ENCODE measurements at places on chromosomes 3 and 15.

GRCh38 chr3:113212844-113213375 is 1.6 kb downstream of the BOC start:
- no peak for DNase-seq

DNA sequence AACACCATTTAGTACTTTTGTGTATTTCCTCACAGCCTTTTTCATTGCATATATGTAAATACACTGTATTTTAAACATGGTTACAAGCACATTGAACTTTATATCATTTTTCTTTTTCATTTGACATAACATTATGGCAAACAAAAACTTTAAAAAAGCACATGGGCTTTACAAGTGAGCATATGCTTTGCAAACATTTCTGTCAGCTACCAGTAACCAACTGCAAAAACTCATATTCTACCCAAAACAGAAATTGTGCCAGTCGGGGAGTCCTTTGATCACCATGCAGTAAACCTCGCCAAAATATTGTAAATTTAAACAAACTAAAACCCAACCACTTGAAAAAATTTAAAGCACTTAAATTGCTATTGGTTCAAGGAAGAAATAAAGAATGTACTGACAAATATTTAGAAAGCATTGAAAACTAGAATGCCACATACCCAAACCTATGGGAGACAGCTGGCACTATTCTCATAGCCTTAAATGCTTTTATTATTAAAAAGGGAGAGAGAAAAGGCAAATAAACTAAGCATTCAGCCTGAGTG is 24.4 kb downstream of the ZNF710 start:
- DNase-seq = no peak

- no peak for DNase-seq
These were observed 99.3 kb downstream of the LRRK1 start for GRCh38 chr15:101018450-101018849.

DNA sequence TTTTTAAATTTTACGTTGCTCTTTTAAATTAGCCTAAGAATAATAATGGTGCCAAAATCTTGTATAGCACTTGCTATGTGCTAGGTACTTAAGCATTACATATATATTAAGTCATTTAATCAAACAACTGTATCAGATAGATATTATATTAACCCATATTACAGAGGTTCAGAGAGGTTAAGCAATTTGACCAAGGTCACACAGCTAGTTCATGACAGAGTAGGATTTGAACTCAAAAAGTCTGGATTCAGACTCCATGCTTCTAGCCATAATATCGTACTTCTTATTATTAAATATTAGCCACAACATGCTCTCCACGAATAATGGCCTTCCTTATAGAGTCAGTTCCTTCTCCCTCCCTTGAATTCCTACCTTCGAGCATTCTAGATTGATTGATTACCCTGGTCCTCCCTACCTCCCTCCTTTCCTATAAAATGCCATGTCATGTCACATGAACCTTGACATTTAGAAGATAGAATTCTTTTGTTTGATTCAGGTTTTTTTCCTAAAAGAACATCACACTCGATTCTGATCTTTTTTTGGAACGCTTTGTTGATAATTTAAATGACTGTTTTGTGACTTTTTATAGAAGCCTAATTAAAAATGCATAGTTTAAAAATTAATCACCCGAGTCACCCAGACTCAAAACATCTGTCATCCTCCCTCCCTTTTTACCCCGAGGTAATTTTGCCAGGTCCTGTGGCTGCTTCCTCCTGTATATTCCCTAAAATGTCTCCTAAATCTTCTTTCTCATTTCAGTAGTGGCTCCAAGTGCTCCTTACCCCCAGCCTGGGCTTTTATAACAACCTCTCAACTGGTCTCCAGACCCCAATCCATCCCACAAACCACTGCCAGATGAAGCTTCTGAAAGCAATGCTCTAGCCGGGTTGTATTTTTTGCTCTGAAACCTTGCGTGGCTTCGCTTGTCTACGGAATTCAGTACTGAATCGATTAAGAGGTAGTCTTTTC is 8.5 kb upstream of the PSMD6 start:
- DNase-seq = no peak

- no peak for DNase-seq
These were observed 65.9 kb downstream of the CACNA2D3 start for GRCh38 chr3:54188176-54188791.

GRCh38 chr3:177357352-177358090 is 160.2 kb upstream of the TBL1XR1 start:
- no peak for DNase-seq

- DNase-seq = no peak
These were observed 9.6 kb upstream of the NTRK3 start for GRCh38 chr15:88266170-88266569.

DNA sequence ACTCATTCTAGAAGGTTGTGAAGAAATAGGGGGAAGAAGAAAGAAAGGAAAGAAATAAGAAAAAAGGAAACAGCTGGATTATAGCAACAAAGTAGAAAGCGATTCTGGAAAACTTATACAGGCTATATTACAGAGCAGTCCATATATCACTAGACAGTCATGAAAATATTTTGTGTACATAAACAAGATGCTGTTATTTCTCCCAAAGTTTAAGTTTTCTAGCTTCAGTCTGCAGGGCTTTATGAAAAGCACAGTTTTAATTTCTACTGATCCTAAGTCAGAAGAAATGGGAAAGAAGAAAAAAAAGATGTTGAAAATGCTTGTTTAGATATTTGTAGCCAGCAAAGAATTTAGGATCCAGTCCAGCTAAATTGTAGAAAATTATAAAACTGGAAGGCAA is 321.4 kb upstream of the NDN start:
- DNase-seq = no peak

DNA sequence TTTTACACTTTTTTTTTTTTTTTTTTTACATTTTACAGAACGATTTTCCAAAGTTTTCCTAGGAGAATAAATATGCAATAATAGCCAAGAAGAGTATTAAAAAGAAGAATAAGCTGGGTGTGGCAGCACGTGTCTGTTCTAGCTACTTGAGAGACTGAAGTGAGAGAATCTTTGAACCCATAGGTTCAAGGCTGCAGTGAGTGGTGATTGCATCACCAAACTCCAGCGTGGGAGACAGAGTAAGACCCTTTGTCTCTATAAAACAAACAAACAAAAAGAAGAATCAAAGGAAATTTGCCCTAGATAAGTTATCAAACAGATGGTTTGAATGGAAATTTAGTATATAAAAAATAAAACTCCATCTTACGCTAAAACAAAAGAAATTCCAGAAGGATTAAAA is 13.3 kb downstream of the XRN1 start:
- no peak for DNase-seq

- DNase-seq = no peak
These were observed 70.2 kb downstream of the NMD3 start for GRCh38 chr3:161291191-161291901.

Data from omental fat pad (tissue), 4 donors.